Thymus (tissue), 14 donors: ENCODE measurements at places on chromosomes 7 and 10.

DNA sequence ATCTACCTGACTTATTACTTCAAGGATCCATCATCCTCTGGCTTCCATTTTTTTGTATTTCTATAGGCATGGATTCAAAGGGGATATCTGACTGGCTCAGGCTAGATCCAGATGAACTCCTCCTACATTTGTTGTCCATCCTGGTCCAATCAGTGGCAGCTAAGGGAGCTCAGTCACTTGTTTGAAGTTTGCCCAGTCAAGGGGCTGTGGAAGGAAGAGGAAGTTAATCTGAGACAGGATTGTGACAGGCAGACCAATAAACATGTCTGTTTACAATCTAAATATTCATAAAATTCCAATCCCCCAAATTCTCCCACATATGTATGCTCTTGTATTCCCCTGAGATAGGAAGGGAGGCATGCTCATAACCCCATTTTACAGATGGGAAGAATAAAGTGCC lies 48.7 kb downstream of the CAV1 start:
- no peak for DNase-seq

GRCh38 chr10:17764142-17764541 lies 12.1 kb downstream of the TMEM236 start:
- no peak for DNase-seq

GRCh38 chr7:123580406-123581161 lies 21.0 kb upstream of the ASB15 start:
- peak; percentile 6 for DNase-seq

DNA sequence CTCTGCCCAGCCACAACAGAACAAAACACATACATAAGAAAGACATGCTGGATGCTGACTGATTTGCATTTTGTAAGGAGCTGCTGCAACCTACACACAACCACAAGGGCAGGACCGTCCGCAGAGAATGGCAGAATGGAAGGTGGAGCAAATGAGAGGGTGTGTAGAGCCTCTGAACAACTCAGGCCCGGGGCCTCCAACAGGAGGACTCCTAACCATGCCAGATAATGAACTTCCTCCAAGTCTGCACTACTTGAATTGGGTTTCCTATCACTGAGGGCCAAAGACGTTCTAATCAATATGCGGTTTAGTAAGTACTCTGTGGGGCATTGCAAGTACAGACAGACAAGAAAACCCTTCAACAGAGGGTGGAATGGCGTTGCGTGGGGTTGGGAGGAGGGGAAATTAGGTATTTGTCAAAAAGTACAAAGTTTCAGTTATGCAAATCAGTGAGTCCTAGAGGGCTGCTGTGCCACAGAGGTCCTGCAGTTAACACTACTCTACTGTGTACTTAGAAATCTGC lies 14.6 kb downstream of the VOPP1 start:
- DNase-seq, result no peak

DNA sequence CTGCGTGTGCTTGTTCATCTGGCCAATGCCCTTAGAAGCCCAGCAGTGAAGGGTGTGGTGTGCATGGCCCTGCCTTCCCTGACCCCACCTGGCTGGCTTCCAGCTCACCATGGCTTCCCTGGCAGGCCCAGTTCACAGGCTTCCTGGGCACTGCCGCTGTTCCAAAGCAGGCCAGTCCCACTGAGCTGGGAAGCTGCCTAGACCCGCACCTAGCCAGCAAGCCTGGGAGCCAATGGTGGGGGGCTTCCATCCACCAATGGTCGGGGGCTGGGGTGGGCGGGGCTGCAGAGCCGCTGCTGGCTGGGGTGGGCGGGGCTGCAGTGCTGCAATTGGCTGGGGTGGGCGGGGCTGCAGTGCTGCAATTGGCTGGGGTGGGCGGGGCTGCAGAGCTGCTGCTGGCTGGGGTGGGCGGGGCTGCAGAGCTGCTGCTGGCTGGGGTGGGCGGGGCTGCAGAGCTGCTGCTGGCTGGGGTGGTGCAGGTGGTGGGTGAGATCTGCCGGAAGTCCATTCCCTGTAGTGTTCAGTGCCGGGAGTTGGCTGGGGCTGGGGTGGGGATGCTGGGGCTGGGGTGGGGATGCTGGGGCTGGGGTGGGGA lies 12.4 kb downstream of the CALY start:
- peak; percentile 59 for DNase-seq

DNA sequence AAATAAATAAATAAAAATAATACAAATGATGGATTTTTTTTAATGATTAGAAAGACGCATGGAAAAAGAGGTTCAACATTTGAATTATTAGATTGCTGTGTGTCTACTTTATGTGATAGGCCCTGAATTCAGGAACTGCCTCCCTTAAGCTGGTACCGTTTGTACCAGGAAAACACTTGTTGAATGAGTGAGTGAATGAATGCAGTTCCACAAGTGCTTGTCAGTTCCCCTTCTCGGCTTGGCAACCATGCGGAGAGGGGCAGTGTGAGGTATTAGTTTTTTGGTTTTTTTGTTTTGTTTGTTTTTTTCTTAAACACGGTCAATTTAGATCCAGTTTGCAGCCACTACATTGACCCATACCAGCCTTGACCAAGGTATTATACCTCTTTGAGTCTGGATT lies 2.1 kb upstream of the DPY19L1 start:
- no peak for DNase-seq

DNA sequence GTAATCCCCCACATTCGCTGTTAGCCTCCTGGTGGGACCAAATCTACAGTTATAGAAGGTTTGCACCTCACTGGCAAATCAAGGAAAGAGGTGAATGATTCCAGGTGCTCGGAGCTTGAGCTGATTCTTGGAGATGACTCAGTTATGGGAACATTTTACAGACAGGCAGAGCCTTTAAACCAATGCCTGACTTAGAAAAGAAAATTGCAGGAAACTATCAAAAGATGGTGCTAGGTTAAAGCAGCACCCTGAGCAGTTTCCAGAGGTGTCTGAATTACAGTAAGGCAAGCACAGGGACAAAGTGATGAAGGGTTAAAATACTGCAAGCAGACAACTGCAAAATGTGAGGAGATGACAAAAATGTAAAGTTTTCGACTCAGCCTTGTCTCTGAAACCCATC lies 2.9 kb downstream of the LRRTM3 start:
- no peak for DNase-seq

DNA sequence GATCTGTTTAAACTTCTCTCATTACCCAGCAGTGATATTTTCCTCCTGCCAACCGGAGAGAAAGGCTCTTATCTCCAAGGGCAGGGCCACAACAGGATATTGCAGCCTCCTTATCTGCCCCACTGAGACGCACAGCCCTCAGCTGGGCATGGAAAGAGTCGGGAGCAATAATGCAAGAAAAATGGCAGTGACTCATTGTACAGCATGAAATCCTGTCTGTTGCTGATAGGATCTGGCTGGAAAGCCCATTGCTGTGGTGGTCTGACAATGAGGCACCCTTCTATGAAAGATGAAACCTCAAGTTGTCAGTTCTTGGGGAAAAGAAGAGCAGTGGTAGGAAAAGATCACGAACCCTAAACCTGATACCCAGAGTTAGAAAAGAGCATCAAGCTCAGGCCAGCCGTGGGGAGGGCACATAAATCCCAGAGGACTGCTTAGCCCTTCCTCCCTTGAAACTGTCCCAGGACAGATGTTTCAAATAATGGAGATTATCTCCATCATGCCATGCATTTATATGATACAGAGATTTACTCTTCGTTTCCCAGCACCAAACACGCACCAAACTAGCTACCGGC lies 47.0 kb upstream of the FIGNL1 start:
- DNase-seq, result no peak

- DNase-seq, result no peak
These were observed 107.9 kb downstream of the PROSER2 start for GRCh38 chr10:11931038-11931437.

GRCh38 chr10:78510566-78511323 lies 477.1 kb downstream of the RPS24 start:
- DNase-seq, result no peak
